ENCODE measurements at places on chromosomes 3 and 15.

DNA sequence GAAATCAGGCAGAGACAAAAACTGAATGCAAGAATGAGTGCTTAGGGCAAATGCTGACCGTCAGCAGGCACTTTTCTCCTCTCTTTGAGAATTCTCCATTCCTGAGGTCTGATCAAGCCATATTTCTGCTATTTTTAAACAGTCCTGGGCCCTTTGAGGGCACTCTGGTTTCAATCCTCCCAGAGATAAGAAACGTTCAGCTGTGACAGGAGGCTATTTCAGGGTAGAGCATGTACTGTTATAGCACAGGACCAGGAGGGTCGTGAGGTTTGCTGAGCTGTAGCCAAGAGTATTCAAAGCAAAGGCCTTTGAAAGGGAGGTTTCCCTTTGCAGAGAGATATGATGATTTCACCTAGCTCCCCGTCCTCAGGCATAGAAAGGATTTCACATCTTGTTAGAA, 39.6 kb upstream of the PDZRN3 start:
- no peak for DNase-seq

GRCh38 chr15:59242649-59243048, 36.0 kb downstream of the LDHAL6B start:
- no peak for DNase-seq

GRCh38 chr3:133674290-133674919, 12.7 kb upstream of the TOPBP1 start:
- no peak for DNase-seq

- DNase-seq = no peak
Observed at GRCh38 chr3:27138005-27138404, 231.2 kb downstream of the NEK10 start.

- DNase-seq = no peak
Observed at GRCh38 chr3:43362183-43362582, 75.8 kb downstream of the SNRK start.

DNA sequence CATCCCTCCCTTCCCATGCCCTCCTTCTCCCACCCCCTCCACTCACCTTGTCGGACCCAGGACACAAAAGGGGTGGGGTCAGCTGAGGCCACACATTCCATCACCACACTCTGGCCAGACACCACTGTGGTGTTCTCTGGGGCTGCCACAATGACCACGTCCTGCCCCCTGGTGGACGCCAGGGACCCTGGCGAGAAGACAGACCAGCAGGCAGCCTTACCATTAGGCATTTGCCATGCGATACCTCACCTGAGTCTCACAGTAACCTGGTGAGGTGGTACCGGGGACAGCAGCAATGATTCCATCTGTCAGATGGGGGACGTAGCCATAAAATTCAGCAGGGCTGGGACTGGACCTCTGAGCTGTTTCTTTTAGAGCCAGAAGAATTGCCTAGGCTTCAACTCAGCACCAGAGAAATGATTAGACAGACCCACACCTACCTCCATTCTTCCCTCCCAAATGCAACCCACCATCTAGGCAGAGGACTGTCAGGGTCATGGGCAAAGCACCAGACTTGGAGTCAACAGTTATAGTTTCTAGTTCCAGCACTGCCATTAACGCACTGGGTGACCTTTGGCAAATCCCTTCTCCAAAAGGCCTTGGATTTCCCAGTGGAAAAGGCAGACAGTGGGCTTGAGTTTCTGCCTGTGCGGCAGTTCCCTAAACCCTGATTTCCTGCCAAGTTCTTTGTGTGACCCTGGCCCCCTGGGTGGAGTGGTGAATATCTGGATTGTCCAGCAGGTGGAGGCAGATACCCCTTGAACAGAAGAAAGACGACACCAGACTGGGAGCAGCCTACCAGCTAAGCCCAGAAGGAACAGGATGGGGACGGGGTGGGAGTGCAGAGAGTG, 21.8 kb downstream of the IGDCC4 start:
- peak; percentile 43 for DNase-seq
